ENCODE measurements at places on chromosomes 1 and 21.
A peak's percentile ranks its signal among the peaks of the same experiment; 100 is the strongest.

- no peak for DNase-seq
Observed at GRCh38 chr1:82390627-82391026, 589.9 kb downstream of the ADGRL2 start.

DNA sequence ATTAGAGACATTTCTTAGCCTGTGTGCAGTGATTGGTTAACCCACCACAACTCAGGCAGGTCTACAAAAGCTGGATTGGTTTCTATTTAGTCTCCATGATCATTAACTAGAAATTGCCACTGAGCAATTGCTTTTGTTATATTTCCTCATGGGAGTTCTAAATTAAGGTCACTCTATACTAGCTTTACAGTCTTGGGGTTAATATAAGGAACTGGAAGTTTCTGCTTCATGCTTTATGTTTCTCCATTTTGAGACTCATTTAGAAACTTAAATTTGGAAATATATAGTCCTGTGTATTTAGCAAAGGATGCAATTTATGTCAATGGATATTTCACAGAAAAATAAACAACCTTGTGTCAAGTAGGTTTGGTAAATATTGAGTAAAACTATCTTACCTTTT is 137.5 kb downstream of the HLX start:
- no peak for DNase-seq

DNA sequence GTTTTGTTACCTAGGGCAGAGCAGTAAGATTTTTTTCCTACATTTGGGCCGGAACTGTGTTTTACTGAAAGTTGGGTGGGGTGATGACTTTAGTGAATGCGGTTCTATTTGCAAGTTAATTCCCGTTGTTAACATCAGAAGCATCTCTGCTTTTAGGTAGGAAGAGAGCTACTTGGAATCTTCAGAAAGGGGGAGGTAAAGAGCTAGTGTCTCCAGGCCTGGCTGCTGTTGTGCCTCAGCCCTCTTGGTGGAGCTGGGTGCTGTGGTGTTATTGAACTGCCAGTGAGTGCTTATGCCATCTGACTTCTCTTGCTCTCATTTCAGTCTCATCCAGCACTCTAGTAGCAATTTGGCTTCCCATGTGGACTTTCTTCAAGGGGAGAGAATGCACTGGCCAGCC is 3.4 kb downstream of the KDM4A start:
- DNase-seq, result no peak

DNA sequence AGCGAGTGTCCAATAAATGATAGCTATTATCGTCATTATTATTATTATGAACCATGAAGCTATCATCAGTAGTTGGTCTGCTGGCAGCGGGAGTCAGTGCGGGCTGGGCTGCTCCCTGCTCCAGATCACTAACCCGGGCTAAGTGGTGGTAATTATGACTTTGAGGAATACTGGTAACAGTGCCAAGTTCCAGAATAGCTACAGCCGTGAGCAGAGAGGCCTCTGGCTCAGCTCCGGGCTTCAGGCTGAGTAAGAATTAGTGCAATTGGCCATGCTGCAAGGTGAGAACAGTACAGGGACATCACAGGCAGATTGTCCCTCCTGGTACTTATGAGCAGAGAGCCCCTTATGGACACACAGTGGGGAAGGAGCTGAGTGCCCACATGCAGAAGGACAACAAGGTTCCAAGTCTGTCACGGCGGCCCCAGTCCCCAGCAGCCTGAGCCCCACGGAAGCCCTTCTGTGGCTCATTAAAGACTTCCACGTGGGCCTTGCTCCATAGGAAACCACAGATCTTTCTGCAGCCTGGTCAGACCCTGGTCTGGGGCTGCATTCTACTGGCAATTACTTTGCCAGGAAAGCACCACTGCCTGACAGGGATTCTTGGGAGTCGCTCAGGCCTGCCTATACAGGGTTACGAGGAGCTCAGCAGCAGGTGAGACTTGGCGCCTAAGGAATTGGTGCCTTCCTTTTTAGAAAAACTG is 235.1 kb downstream of the RRAGC start:
- DNase-seq, result no peak

GRCh38 chr1:21680918-21681317 is 11.8 kb upstream of the RAP1GAP start:
- DNase-seq, result no peak

DNA sequence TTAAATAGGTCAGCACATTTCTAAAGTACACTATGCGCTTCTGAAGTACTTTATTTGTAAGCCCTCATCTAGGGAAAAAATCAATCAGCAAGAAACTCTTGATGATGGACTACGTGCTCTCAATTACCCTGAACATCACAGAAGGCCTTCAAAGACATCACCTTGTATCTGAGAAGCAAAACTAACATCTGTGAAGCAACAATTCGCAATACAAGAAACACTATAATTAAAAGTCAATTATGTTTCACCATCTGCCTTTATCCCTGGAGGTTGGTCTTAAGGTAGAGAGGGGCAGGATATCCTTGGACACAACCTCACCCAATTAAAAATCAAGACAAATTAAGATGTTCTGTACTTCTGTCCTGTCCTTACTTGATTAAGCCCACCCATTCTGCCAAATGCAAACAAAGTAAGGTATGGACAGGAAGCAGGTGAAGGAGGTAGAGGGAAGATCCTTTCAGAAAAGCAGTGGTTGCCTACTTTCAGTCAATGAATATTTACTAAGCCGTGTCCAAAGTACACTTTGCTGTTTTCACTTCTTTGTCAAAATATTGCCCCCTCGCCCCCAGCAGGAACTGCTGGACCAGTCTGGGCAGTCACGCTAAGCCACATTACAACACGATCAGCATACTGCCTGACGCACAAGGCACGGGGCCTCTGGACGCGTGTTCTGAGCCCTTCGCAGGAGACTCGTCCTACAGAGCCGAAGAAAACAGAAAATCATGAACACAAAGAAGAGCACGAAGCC is 887 bp downstream of the SLC19A2 start:
- no peak for DNase-seq

GRCh38 chr1:119375366-119375765 is 6.8 kb downstream of the HAO2 start:
- DNase-seq, result no peak

DNA sequence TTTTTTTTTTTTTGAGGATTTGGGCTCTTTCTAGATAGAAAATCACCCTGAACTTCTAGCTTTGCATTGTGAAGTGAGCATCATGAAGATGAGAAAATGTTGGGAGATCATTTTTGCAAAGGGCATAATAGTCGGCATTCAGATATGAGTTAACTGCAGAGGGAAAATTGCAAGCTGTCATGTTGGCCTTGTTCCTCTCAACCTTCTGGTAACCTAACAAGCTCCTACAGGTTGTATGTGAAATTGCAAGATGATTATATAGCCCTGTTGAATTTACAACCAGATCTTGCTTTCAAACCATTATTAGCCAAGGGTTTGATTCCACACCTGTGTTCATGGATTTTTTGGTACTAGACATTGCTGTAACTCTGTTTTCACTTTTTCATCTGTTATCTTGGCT is 2.2 kb downstream of the ELOA start:
- no peak for DNase-seq

DNA sequence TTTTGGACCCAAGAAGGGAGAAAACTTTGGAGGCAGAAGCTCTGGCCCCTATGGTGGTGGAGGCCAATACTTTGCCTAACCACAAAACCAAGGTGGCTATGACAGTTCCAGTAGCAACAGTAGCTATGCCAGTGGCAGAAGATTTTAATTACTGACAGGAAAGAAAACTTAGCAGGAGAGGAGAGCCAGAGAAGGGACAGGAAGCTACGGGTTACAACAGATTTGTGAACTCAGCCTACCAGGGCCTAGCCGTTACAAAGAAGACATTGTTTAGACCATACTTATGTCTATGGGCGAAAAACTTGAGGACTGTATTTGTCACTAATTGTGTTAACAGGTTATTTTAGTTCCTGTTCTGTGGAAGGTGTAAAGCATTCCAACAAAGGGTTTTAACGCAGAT is 10.4 kb upstream of the ACOT11 start:
- DNase-seq, result no peak

DNA sequence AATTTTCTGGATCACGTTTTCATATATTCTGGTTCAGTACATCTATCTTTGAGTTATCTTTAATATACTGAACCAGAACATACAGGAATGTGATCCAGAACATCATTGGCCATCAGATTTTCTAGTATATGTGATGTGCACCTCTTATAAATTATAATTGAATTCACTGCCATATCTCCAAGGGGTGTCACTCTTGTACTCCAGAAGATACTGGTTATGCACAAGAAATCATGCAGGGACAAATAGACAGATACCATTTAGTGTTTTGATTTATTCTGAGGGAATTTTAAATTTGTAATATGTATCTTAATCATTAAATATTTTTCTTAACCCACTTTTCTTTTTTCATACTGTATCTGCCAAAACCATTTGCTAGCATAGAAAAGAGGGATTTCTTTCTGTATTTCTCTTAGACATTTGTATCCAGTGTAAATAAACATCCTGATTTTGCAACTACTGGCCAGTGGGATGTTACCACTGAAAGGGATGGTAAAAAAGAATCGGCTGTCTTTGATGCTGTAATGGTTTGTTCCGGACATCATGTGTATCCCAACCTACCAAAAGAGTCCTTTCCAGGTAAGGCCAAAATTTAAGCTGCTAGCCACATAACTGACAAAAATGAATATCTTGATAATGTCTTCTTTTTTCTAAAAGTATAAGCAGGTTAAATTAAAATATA is 16.7 kb downstream of the FMO3 start:
- no peak for DNase-seq

- peak; percentile 46 for DNase-seq
Observed at GRCh38 chr21:46598581-46599572, 6.0 kb downstream of the S100B start.

DNA sequence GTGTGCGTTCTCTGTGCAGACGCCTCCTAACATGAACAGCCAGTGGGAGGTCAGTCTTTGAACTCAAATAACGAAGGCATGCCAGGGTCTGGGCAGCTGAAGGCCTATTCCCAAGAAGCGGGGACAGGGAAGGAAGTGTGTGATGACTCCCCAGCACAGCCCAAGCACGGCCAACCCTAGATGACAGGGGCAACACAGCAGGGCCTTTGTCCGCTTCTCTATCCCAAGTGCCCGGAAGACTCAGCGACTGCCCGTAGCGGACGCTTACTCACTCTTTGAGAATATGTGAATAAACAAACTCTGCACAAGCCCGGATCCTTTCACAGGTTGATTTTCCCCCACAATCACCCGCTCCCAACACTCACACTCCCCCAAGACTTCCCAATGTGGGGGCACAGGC is 11.2 kb downstream of the C1orf198 start:
- peak; percentile 26 for DNase-seq

GRCh38 chr1:108117945-108118902 is 81.9 kb downstream of the SLC25A24 start:
- no peak for DNase-seq

DNA sequence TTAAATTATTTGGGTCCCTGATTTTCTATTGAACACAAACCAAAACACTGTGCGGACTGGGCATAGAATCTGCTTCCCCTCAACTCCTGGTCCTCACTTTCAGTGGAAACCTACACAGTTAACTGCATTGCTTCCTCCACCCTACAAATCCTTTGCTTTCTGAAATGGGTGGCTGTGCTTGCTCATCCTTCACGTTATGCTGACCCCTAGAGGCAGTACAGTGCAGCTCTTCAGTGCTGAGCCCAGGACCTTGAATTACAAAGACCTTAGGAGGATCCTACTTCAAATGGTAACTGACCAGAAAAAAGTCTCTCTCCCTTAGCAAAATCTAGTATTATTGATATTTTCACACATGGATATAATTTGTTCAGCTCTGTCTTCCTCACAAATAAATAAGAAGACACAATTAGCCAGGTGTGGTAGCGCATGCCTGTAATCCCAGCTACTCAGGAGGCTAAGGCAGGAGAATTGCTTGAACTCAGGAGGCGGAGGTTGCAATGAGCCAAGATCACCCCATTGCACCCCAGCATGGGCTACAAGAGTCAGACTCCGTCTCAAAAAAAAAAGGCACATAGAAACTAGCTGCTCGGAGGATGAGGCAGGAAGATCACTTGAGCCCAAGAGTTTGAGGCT is 63.4 kb upstream of the L1TD1 start:
- peak; percentile 37 for DNase-seq

DNA sequence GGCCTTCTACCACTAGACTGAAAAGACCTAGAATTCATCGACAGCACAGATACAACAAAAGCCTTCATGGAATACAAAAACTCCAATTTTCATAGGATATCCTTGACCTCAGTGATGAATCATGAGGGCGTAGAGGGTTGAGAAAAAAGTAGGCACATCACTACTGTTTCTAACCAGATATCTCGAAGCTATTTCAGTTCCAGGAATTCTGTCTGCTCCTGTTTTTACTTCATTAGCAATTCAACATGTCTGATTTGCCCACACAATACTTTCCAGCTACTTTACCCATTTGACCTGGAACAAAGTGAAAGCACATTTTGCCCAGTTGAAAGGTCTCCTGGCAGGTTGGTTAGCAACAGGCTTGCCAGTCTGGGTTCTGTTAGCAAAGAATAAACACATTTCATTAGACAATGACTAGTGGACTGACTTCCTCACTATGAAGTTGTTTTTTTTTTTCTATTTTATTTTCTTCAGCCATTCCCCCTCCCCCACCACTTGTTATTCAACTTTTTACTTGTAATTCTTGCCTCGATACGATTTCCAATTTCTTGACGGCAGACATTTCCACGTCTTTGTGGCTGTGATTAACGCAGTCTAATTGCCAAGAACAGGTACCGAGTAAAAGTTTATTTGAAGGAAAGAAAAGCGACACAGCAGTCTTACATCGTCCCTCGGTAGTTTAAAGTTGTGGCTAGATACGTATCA is 4.0 kb upstream of the ZBTB18 start:
- DNase-seq, result no peak

DNA sequence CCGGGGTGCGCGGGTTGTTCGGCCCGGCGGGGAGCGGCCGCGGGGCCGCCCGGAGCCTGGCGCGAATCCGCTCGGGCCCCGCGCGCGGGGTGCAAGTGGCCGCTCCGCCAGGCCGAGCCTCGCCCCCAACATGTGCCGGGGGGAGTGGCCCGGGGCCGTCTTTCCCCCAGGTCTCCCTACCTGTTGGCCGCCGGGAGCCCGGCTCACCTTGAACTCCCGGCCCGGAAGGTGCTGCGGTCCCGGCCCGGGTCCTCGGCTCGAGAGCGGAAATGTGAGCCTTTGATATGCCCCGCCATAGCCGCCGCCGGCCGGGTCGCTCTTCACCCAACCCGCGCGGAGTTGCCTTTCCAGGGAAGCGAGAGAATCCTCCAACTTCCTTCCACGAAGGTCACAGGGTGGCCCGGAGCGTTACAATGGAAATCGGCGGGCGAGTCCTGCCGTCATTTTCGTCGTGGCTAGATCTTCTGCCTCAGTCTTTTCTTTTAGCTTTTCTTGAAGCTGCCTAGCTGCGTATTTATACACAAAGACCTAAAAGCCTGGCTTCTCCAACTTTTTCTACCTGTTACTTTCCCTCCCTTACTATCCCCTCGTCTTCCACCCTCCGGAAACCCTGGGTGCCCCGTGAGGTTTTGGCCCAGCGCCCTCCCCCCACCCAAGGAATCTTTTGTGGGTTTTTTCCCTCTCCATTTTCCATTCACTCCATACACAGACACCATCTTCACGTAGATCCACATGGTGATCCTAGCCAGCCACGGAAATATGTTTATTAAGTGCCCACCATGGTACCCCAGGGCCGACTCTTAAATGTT is 867 bp downstream of the PTGFRN start:
- peak; percentile 26 for DNase-seq

Measured in neural crest cell (in vitro differentiated cells).